Lower leg skin (tissue), 4 donors: ENCODE measurements at places on chromosomes 3 and 15. TPM values are rescaled to one million over a fixed set of nuclear protein-coding genes. Genes with fewer than 3 reads are reported as not detected.

LRRC57 gene
- total RNA-seq: 25.7 TPM

GALNT15 gene
- 75.3 TPM for total RNA-seq

FBN1 gene
- 21.7 TPM for total RNA-seq

PSTPIP1 gene
- 4.3 TPM for total RNA-seq

FBXL22 gene
- total RNA-seq: 4.2 TPM
